ENCODE measurements at places on chromosomes 7 and 10. TPM values are rescaled to one million over a fixed set of nuclear protein-coding genes. Genes with fewer than 3 reads are reported as not detected.

DNA sequence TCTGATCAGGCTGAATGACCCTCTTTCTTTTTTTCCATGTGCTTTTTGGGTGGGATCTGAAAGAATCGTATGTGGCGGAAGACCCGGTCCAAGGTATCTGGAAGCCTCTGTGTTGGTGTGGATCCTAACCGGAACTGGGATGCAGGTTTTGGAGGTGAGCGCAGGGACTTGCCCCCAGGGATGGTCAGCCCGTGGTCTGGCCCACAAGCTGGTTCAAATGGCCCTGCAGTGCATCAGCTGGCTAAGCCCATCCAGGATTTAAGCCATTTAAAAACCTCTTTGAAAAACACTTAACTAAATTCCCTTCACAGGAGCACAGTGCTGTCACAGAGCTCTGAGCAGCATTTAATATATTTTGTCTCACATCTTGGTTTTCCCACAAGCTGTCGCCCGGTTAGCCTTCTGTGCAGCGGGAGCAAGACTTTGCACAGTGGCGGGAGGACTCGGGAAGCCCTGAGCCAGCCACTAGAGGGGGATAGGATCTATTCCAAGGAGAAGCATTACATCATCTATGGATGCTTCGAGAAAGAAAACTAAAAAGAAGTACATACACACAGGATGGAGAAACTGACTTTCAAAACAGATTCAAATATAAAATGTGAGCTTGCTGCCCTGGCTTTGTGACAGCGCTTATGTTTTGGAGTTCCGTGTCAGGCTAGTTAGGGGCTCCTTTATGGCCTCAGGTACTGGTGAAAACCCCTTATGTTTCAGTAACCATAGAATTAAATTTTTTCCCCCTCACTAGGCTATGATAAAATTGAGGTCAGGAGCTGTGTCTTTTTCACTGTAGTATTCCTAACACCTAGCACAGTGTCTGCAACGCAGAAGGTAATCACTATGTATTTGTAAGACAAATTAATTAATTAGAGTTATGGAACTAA is 11.3 kb downstream of the CPA2 start:
- peak; percentile 4 for DNase-seq
- H3K36me3 ChIP-seq = no peaks in the 10 kb centered on the region
- no peak overlapping the region for H3K4me3 ChIP-seq
- H3K4me1 ChIP-seq = no peaks in the 10 kb centered on the region

DNA sequence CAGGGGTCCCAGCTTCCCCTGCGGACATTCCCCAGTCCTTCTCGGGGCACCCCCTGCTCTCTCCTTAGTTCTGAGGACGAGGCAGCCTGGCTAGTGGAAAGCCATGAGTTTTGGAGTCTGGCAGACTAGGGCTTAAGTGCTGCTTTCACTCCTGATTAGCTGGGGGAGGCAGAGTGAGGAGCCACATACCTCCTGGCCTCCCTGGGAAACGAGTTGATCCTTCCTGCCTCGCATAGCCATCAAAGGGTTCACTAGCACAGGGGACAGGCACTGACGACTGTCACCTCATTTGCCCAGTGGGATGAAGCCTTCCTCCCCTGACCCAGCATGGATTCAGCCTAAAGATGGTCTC is 402.5 kb downstream of the RPS24 start:
- no peaks in the 10 kb centered on the region for H3K36me3 ChIP-seq
- no peak for DNase-seq
- H3K27ac ChIP-seq = no peak overlapping the region

Gene GIGYF1
- polyA plus RNA-seq = 18.6 TPM

DNA sequence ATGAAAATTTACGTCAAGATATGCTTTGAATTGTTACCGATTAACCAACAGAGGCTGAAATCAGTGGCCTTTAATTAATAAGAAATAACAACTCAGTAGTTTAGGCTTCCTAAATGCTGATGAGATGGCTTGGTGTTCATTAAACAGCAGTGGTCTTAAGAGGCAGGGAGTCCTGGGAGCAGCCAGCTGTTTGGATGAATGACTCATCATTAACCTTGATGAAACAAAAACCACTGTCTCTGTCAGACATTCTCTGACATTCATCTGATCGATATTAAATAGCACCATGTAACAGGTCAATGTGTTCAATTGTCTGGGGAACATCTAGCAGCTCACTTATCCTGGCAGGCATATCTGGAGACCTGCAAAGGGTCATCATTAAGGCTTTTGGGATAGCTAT is 234.2 kb upstream of the LRRN3 start:
- no peaks in the 10 kb centered on the region for H3K36me3 ChIP-seq
- DNase-seq = no peak
- no peak overlapping the region for H3K4me3 ChIP-seq
- H3K4me1 ChIP-seq = no peaks in the 10 kb centered on the region

Gene PLEKHS1
- polyA plus RNA-seq = 40.5 TPM

DNA sequence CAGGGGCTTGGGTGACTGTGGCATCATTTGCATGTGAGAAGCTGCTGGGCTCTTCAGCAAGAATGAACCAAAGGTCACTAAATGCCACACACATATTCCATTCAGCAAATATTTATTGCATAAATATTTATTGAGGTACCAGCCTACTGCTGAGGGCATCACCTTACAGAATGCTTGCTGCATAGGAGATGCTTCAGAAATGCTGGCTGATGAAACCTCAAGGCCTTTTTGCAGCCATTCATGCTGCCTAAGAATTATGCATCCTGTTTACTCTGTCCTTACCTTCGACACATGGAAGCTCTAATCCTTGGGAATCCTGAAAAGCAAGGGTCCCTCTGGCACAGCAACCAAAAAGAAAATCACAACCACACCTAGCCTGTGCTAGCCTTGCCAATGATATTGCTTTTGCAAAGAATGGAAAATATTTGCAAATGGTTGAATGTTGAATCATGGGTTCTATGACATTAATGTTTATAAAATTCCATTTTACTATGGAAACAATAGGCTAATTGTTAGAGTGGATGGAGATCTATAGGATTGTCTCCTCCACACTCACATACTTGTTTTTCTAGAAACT is 79.6 kb downstream of the PCGF5 start:
- no peak for DNase-seq
- no peak overlapping the region for H3K27ac ChIP-seq
- no peaks in the 10 kb centered on the region for H3K27me3 ChIP-seq
- H3K36me3 ChIP-seq = no peaks in the 10 kb centered on the region
- peaks cover 6% of the 10 kb centered on the region for H3K4me1 ChIP-seq

DNA sequence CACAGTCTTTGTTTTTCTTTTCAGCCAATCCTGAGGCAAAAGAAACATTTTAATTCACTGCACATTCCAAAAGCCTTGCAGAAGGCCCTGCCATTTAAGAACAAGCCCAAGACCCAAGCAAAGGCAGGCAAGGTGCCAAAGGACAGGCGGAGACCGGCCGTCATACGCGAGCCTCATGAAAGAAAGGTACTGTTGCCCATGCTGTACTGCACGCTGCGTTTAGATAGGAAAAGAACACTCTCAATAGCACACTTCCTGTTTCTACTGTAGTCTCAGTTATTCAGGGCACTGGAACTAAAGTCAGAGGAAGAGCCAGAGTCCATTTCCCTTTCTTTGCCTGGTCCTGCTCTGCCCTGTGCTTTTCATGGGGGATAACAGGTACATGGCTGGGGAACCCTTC is 47.6 kb downstream of the BMS1 start:
- no peak for DNase-seq
- H3K4me1 ChIP-seq = no peaks in the 10 kb centered on the region
- peaks cover 5% of the 10 kb centered on the region for H3K36me3 ChIP-seq
- H3K4me3 ChIP-seq = no peak overlapping the region
- no peak overlapping the region for H3K27ac ChIP-seq

Gene BEND7
- 10.3 TPM for polyA plus RNA-seq

All from small intestine (tissue), 16 donors.